ENCODE measurements at places on chromosomes 6 and 20.

DNA sequence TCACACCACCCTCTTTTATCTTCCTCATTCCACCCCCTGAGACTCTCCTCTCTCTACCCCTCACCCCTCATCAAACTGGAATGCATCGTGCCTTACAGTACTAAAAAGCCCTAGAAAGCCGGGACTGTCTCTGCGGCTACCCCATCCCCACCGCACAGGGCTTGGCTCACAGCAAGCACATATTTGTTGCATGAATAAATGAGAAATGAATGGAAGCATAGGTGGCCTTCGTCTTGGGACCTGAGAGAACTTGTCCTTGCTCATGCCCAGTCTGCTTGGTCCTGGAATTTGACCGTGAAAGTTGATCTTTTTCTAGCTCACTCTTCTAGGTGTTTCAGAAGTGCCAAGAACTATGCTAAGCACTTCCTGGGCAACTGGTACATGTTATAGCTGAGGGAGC lies 53.3 kb downstream of the APCDD1L start:
- no peak for DNase-seq

DNA sequence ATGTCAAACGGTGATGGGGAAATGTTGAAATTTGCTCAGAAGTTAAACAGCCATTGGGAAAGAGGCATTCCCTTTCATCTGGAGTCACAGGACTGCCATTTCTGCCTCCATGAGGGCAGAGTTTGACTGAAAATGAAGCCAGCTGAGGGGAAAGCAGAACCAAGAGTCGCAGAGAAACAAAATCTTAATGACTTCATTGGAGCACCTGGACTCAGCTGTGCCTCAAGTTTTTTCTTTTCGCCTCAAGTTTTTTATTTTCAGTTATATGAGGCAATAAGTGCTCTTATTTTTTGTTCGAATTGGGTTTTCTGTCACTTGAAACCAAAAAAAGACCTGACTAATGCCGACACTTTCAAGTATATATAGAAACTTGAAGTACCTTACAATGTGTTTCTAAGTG lies 161.3 kb downstream of the PKHD1 start:
- no peak for DNase-seq

GRCh38 chr6:66930559-66931290 lies 1223.7 kb upstream of the EYS start:
- no peak for DNase-seq

GRCh38 chr6:138007014-138007472 lies 100.2 kb downstream of the PERP start:
- no peak for DNase-seq

DNA sequence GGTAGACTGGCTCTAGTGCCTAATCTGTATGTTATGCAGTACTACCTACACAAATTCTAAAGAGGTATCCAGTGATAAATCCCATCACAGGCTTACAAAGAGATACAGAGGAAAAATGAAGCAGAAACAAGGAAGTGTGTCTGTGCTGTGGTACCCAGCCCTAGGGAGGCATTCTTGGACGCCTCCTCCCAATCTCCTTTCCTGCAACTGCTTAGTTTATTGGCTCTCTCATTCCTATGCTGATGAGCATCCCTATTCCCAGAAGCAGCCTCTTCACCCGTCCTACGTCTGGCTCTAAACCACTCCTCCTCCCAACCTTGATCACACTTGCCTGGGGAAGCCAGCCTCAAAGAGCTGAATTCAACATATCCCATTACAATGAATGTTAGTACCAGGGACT lies 34.5 kb upstream of the TGM6 start:
- no peak for DNase-seq

- no peak for DNase-seq
Observed at GRCh38 chr6:109347779-109348178, 34.5 kb downstream of the CD164 start.

Measured in activated CD4-positive, alpha-beta T cell treated with anti-CD3 and anti-CD28 coated beads, Interleukin-2, amount 50 U/mL, for 1 hour (primary cell).